Stimulated activated CD8-positive, alpha-beta memory T cell treated with anti-CD3 and anti-CD28 coated beads, Interleukin-4, amount 100 ng/mL, for 1 hour (primary cell): ENCODE measurements at places on chromosomes 11 and 22.

- DNase-seq = peak; percentile 20
These were observed 41.4 kb downstream of the DKK3 start for GRCh38 chr11:11966826-11967668.

GRCh38 chr22:39493759-39494158, 8.3 kb upstream of the MIEF1 start:
- no peak for DNase-seq

GRCh38 chr11:29682856-29683255, 334.0 kb downstream of the KCNA4 start:
- DNase-seq = no peak

- no peak for DNase-seq
These were observed 87.2 kb upstream of the VPREB1 start for GRCh38 chr22:22157348-22157725.

GRCh38 chr22:30718938-30719337, 24.3 kb downstream of the OSBP2 start:
- no peak for DNase-seq

- DNase-seq = no peak
These were observed 5.9 kb upstream of the GLB1L3 start for GRCh38 chr11:134270250-134270714.

DNA sequence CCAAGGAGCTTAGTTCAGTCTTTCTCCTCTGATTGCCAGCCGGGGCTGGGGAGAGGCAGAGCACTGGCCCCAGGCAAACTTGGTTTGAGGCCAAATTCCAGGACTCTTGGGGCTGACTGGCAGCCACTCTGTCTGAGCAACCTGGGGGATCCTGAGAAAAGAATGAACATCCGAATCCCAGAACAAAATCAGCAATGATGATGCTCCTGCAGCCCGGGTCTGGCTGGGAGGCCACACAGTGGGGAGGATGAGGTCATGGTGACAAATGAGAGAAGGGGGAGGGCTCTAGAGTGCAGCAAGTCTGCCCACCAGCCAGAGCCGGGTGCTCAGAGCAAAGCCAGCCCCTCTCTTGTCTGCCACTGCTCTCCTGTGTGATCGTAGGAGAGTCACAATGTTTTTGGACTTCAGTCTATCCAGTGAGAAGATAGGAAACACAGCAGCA, 71.8 kb upstream of the PAX6 start:
- no peak for DNase-seq

DNA sequence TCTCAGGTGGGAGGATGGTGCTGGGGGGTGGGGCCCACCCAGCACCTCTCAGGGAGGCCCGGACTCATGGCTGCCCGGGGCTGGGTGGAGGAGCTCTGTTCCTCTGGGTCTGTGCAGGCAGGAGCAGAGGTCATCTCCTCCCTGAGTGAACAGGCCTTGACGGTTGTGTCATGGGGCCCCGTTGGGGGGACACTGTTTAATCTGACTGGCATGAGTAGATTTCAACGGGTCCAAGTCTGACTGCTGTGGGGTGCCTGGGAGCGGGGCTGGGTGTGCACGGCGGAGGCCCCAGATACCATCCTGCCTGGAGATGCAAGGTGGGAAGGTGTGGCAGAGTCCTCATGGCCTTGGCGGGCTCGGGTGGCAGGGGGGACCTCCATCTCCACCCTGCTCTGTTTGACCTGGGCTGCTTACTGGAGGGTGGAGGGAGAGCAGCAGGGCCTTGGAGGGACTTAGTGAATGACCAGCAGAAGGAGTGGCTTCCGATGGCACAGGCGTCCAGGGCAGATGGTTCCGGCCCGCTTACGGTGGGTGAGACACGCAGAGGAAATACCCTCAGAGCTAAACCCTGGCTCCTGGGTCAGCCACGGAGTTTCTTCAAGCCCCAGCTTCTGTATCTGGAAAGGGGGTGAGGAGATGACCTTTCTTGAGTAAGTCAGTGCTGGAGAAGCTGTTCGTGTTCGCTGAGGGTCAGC, 48.7 kb downstream of the SMIM38 start:
- DNase-seq = no peak

GRCh38 chr11:121497176-121497998, 44.6 kb upstream of the SORL1-AS1 start:
- DNase-seq = no peak
